ENCODE measurements at places on chromosomes 11 and 22. TPM values are rescaled to one million over a fixed set of nuclear protein-coding genes. Genes with fewer than 3 reads are reported as not detected.

The VSIG2 gene
- total RNA-seq: 0.33 TPM

The AQP11 gene
- 0.19 TPM for total RNA-seq

The MS4A8 gene
- total RNA-seq: not detected

The ABCC8 gene
- not detected for total RNA-seq

The PATE3 gene
- not detected for total RNA-seq

The PGR gene
- total RNA-seq: not detected

The POGLUT3 gene
- total RNA-seq: 20.6 TPM

The DRICH1 gene
- total RNA-seq: not detected

The DNAL4 gene
- 18.9 TPM for total RNA-seq

The CYP2D6 gene
- total RNA-seq: under 0.01 TPM

The CAPN1 gene
- total RNA-seq: 196 TPM

The ART1 gene
- total RNA-seq: not detected

The HEPN1 gene
- total RNA-seq: 0.33 TPM

The TEX54 gene
- 0.98 TPM for total RNA-seq

The VSIG10L2 gene
- not detected for total RNA-seq

The GSTT2B gene
- total RNA-seq: 8.8 TPM

The CARD10 gene
- 43.8 TPM for total RNA-seq

The ACRV1 gene
- not detected for total RNA-seq

The TYMP gene
- total RNA-seq: 5.5 TPM

The SERPING1 gene
- not detected for total RNA-seq

The FOSL1 gene
- total RNA-seq: 32.1 TPM

The YPEL4 gene
- 0.29 TPM for total RNA-seq

The CRYBA4 gene
- not detected for total RNA-seq

The BBOX1 gene
- total RNA-seq: not detected

The SEC14L6 gene
- total RNA-seq: 0.19 TPM

The RELT gene
- 8.8 TPM for total RNA-seq

The FAM227A gene
- 2.3 TPM for total RNA-seq

The MUC6 gene
- total RNA-seq: not detected

The TIMM10B gene
- total RNA-seq: 30.2 TPM

The RFPL1 gene
- total RNA-seq: not detected

The ESAM gene
- total RNA-seq: 190 TPM

The OR51I2 gene
- total RNA-seq: not detected

The GAS2 gene
- total RNA-seq: 2.3 TPM

The HTR3A gene
- total RNA-seq: not detected

The DENND5A gene
- 157 TPM for total RNA-seq

The OR2AT4 gene
- not detected for total RNA-seq

The LPXN gene
- 7.4 TPM for total RNA-seq

The F2 gene
- total RNA-seq: not detected

The STT3A gene
- 279 TPM for total RNA-seq

The CHRM1 gene
- total RNA-seq: not detected

The KIRREL3 gene
- not detected for total RNA-seq

The PRG3 gene
- total RNA-seq: not detected

The CCDC73 gene
- not detected for total RNA-seq

The KCNJ4 gene
- total RNA-seq: not detected

The SEPTIN3 gene
- under 0.01 TPM for total RNA-seq

The MGAT3 gene
- total RNA-seq: not detected

The TRIM49 gene
- total RNA-seq: not detected

The FAM111B gene
- total RNA-seq: 9.1 TPM

The CEND1 gene
- 0.10 TPM for total RNA-seq

The P4HA3 gene
- 43.8 TPM for total RNA-seq

The DDT gene
- total RNA-seq: 78.6 TPM

The FERMT3 gene
- 47.7 TPM for total RNA-seq

The PATE2 gene
- 0.19 TPM for total RNA-seq

The IGLL1 gene
- not detected for total RNA-seq

The WNT11 gene
- not detected for total RNA-seq

The SBF1 gene
- 68.9 TPM for total RNA-seq

The SYT7 gene
- 2.0 TPM for total RNA-seq

The SLC35F2 gene
- 107 TPM for total RNA-seq

The LRRC4C gene
- total RNA-seq: not detected

All from vein endothelial cell (primary cell).